ENCODE measurements at places on chromosomes 12 and 14.
A peak's percentile ranks its signal among the peaks of the same experiment; 100 is the strongest.

DNA sequence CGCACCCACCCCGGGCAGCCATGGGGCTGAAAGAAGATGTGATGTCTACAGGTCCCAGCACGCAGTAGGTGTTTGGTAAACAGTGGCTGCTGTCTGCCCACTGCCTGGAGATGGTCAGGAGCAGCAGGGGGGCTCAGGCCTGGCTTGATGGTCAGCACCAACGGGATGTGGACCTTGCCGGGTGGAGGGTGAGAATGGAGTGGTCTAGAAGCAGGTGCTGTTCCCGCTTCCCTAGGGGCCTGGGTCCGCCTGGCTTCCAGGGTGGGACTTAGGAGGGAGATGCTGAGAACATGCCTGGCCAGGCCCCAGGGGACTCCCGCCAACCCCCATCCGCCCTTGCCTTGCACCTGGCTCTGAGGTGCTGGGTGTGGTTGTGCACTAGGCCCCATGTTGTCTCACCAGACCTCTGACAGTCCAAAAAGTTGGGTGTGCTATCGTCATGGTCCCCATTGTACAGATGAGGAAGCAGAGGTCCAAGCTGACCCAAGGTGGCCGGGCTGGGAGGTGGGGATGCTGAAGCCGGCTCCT is 12.9 kb downstream of the FAM222A start:
- DNase-seq, result no peak

DNA sequence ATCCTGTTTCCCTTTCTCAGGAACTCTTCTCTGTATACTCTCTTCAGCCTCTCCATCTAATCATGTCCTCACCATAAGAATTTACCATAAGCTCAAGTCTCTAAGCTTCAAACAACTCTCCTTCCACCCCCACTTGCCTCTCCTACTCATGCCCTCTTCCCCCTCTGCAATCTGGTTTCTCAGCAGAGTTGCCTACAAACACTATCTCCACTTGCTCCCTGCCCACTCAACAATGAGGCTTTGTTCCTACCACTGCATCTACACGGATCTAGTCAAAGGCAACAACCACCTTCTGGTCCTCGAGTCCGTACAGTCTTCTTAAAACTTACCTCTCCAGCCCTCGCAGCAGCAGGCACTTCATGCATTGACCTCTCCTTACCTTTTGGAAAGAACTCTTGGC is 17.2 kb upstream of the FBLN5 start:
- no peak for DNase-seq

- no peak for DNase-seq
These were observed 7.3 kb downstream of the FKBP11 start for GRCh38 chr12:48917857-48918537.

DNA sequence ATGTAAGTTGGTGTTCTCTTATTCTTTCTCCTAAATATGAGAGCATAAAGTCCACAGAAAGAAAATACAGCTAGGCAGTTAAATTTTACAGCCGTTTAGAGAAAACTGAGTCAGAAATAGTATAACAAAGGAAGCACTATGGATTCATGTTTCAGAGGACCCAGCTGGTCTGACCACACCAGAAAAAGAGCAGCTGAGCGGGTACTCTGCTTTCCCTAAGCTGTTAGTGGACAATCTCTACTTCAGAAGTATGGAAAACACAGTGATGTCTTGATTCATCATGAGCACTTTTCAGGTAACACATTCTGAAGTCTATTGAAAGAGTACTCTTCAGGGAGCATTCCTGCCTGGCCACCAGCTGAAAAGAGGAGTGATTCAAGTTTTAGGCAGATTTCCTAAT is 12.4 kb downstream of the PPM1H start:
- no peak for DNase-seq

DNA sequence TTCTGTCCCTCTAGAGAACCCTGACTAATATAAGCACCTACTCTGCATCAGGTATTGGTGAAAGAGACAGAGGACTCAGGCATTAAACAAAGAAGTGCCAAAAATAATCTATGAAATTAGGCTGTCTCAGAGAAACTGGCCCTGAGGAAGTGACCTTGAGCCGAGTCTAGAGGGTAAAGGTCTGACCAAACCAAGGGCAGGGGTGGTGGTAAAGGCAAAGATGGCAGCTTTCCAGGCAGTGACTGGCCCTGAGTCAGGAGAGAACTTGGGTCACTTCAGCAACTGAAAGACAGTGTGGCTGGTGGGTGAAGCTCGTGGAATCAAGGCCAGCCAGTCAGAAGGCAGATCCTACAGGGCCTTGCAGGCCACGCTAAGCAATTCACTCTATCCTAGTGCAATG is 30.6 kb downstream of the CDKL1 start:
- peak; percentile 26 for DNase-seq

- no peak for DNase-seq
These were observed 21.5 kb upstream of the GNS start for GRCh38 chr12:64780531-64781279.

- no peak for DNase-seq
These were observed 145.8 kb downstream of the FUT8 start for GRCh38 chr14:65558363-65558762.

GRCh38 chr14:34460841-34461240 is 1.2 kb downstream of the SPTSSA start:
- peak; percentile 23 for DNase-seq

DNA sequence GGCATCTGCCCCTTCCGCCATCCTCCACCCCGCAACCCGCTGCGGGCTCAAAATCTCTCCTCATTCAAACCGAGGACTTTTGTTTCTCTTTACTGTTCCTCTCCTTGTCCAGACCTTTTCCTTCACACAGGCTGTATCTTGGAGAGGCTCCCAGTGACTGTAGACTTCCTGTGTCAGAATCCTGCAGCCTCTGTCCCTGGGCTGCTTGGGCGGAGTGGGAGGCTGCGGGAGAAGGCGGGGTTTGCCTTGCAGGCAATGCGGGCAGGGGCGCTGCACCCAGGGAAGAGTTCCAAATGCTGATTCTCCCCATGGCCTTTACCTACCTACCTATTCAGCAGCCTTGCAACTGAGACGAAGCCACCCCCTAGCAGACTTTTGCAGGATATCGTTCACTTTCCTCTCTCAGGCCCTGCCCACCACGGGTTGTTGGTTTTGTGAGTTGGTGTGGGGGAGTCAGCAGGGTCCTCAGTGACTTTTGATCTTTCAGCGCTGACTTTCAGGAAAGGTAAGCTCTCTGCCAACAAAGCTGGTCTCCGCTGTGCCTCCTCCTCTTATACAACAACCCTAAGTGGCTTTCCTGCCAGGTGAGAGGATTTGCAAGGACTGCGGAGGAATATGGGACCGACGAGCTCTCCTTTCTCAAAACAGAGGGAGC is 79.0 kb upstream of the KCNA1 start:
- no peak for DNase-seq

DNA sequence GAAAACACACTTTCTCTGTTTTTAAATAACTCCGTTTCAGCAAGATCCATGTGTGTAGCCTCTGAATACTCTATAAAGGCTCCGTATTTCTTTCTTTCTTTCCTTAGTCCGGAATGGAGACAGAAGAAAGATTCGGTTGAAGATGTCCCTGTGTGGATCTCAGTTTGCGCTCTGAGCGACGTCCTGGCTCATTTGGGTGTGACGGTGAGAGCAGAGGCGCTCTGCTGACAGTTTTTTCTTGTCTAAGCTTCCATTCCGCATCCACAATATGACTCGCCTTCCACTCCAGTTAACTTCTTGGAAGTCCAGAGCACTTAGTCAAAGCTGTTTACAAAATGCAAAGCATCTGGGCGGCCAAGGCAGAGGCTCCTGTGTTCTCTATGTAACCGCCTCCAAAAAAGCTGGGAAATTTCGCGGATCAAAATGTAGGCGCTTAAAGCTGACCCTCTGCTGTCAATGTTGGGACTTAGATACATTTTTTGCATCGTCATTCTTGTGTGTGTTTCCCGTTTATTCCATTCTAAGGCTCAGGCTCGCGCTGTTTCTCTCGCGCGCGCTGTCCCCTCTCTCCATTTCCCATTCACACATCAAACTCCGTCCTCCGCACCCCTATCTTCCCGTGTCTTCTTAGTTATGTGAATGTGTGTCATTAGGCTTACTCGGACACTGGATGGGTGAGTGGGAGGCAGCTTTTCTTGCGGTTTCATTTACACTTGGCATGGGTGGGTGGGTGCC is 880 bp upstream of the FLRT2 start:
- DNase-seq, result no peak

DNA sequence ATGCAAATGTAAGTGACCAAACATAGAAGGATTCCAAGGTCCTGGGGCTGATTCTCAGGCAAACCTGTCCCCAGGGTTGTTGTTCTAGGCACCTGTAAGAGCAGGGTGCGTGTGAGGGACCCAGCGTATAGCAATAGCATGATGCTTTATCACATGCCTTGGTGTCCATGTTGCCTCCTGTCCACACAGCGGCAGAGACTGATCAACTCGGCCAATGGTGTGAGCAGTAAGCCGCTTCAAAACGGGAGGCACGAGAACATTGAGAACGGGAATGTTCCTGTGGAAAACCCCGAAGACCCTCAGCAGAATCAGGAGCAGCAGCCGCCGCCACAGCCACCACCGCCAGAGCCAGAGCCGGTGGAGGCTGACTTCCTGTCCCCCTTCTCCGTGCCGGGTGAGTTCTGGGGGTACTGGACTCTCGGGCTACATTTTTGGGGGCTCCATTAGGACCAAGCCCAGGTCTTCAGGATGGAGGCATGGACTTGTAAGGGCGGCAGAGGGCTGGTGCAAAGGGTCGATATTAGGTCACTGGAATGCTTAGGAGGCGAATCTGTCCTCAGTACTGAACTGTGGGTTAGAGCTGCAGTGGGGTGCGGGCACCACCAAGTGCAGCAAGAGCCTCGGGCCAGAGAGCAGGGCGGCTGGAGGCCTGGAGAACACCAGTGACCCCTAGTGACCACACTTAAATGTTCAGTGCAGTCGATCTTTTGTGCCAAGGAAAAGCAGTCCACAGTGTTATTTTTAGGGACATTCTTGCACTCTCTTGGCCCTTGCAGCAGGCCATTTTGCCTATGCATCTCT is 57.2 kb upstream of the RIN3 start:
- DNase-seq, result peak; percentile 77

- no peak for DNase-seq
These were observed 397 bp upstream of the BORCS5 start for GRCh38 chr12:12356467-12356895.

- DNase-seq, result no peak
These were observed 45.4 kb upstream of the EPS8 start for GRCh38 chr12:15834575-15834974.

GRCh38 chr12:52280796-52281560 is 6.5 kb downstream of the KRT86 start:
- no peak for DNase-seq

DNA sequence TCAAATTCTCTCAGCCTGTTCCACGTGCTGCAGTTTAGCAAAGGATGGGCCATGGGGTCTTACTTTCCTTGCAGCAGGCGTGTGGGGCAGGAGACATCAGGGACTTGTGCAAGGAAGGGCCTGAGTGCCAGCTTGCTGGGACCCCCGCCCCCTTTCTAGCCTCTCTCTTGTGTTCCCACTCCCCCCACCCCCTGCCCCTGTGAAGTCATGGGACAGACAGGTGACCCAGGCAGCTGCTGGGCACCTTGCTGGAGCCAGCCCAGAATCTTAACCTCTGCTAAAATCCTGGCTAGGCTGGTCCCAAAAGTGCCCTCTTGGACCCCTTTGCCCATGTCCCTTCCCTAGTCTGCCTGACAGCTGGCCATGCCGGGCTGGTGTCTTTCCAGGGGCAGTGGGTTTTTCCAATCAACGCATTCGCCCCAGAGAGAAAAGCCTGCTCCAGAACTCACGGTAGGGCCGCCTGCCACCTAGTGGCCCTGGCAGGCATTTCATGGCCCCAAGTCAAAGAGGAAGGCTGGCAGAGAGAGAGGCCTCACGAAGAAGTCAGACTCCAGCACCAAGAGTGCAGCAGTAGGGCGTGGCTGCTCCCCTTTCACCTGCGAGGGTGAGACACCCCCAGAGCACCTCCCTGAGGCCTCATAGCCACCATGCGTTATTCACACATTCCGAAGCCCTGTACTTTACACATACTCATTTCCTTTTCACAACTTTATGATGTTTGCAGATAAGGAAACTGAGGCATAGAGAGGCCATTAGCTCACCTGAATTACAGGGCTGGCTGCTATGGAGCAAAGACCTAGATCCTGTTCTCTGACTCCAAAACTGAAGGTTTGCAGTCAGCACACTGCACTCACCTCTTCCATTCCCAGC is 67.4 kb downstream of the LGMN start:
- peak; percentile 63 for DNase-seq

DNA sequence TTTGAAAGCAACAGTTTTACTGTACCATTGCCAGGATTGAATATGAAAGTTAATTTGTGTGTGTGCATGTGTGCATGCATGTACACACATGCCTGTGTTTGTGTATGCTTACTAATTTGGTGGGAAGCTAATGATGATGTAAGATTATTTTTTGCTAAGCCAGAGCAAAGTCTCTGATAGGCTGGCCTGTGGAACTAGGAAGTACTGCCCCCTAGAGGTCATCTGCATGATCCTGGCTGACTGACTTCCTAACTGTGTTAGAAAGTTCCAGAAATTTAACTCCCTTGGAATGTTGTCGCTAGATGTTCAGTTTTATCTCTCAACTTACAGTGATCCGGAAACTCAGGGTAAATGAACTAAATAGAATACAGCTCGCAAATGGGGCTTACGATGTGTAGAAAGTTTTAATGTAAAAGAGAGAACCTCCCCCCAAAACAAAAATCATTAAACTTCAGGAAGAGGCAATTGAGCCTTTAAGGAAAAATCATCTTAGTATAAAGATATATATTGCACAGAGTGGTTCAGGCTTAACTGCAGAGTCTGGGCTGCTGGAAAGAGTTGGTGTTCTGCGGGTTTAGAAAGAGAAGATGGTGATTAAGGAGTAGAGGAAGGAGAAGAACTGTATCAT is 34.3 kb upstream of the SLC38A1 start:
- peak; percentile 58 for DNase-seq

DNA sequence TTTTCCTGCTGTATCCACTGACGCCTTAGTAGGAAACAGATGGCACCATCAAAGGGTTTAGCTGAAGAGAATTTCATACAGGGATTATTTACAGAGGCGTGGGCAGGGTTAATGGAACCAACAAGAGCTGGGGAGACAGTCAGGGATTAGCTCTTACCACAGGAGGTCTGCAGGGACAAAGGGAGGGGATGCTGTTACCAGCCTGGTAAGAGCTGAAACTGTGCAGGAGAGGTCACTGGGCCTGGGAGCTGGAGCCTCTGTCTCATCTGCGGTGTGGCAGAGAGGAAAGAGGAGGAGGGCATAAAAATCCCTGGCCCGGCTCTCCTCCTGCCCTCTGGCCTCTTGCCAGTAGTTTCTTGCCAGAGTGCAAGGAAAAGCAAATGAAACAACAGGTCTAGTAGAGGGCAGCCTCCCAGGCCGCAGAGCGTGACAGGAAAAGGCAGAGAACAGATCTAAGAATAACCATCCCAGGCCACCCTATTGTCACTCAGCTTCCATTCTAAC is 18.9 kb upstream of the POC1B start:
- no peak for DNase-seq

GRCh38 chr14:31717294-31718085 is 156.3 kb downstream of the NUBPL start:
- DNase-seq, result no peak

DNA sequence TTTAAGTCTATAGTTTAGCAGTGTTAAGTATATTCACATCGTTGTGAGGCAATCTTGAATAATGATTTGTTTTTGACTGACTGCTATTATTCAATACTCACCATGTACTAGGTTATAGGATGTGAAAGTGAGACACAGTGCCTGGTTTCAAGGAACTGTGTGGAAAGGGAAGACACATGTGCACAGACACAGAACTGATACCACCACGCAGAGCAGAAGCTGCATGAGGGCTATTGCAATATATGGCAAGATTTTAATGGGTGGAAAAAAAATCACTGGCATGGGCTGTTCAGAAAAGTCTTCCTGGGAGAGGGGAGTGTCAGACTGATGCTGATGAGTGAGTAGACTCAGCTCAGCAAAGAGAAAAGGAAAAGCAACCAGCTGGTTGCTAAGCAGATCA is 10.4 kb downstream of the SLC7A8 start:
- no peak for DNase-seq

Measured in RKO (cell line).